Mesenchymal stem cell (in vitro differentiated cells and primary cell): ENCODE measurements at places on chromosomes 11 and 22.

DNA sequence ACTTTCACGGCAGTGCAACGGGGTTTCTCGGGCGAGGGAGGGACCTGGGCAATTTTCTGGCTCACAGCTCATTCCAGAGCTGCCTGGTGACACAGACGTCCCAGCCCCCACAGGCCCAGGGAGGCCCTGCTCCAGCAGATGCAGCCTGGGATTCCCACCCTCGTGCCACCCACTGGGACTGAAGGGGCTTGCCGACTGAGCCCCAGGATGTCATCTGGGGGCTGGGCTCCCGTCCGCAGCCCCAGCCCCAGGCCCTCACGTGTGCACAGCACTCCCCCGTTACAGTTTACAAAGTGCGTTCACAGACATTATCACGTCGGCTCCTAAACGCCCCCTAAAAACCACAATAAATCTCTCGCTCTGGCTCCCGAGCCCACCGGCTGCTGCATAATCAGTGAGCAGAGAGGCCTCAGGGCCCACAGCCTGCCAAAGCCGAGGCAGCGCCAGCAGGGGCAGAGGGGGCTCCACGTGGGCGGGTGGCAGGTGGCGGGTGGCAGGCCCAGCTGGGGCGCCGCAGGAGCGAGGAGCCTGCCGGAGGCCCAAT, 76.9 kb upstream of the TCF20 start:
- no peak for DNase-seq

- no peak for DNase-seq
These were observed 9.9 kb downstream of the PRR5 start for GRCh38 chr22:44711690-44712555.

- DNase-seq: no peak
These were observed 132.1 kb upstream of the PAX6 start for GRCh38 chr11:31943056-31943780.

GRCh38 chr11:119093942-119094815, 7.5 kb downstream of the DPAGT1 start:
- peak; percentile 64 for DNase-seq

DNA sequence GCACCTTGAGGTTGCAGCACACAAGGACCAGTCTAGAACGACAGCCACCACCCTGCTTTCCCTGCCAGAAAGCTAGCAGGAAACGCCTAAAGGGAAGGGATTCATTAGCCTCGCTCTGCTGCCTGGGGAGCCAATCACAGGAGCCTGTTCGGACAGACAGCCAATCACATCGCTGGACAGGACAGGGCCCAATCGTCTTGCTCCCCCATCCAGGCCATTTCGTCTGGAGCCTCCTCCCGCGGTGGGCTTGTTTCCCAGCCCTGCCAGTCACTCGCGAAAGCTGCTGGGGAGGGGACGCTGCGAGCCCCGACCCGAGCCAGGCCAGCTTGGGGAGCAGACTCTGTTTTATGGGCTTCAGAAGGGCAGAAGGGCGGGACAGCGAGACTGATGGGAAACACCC, 79.8 kb upstream of the NCAM1 start:
- DNase-seq: peak; percentile 38

GRCh38 chr11:104967534-104968354, 630 bp downstream of the CASP4 start:
- DNase-seq: peak; percentile 33

- DNase-seq: peak; percentile 45
These were observed 16.9 kb downstream of the CCDC15 start for GRCh38 chr11:124970925-124971324.

DNA sequence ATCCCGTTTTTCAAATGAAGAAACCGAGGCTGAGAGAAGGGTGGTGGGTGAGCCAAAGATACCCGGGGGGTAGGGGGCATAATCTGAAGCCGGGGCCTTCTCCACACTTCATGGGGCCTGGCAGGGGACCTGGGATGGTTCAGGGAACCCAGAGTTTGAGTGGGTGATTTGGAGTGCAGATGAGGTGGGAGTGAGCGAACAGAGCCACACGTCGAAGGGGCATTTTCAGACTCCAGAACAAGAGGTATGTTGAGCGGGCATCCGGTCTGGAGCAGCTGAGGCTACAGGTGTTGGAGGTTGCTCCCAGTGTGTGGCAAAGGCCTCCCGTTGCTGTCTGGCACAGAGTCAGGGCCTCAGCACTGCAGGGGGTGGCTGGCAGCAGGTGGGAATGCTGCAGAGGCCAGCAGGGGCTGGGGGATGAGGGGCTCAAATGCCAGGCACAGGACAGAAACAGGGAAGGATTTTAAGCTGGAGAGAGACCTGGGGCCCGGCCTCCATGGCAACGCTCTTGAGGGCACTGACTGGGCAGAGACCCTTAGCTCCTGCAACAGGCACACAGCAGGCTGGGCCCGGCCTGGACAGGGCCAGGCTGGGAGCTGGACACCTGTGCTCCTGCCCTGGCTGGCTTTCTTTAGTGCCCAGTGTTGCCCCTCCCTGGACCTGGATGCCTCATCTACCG, 46.2 kb downstream of the WNT11 start:
- no peak for DNase-seq

- DNase-seq: peak; percentile 62
These were observed 43.6 kb downstream of the MAPK1 start for GRCh38 chr22:21823740-21824444.
